ENCODE measurements at places on chromosomes 7 and 10.

DNA sequence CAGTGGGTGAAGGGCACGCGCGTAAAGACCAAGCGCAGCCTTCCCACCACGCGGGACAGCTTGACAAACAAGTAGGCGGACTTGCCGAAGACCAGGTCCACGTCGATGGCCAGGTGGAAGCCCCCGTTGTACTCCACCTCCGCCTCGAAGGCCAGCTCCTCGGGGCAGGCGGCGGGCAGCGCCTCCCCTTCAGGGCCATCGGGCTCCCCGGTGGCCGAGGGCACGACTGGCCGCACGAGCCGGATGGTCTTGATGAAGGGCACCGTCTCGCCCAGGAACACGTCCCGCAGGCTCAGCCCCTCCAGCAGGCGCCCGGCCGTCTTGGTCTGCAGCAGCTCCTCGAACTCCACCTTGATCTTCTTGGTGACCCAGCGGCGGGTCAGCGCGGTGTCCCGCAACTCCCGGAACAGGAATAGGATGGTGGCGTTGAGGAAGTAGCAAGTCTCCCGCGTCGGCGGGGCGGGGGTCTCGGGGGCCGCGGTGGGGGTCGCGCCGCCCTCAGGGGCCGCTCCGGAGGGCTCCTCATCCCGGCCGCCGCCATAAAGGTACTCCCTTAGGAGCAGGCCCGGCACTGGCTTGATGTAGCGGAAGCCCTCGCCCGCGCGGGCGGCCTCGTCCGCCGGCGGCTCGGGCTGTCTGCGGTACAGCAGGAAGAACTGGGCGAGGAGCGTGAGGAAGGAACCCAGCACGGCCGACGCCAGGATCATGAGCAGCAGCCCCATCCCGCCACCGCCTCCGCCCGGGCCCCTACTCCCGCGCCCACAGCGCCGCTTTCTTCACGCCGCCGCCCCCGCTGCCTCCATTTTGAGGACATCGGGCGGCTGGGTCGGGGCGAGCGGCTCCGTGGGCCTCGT is 507 bp downstream of the PDZD8 start:
- no peak for DNase-seq

DNA sequence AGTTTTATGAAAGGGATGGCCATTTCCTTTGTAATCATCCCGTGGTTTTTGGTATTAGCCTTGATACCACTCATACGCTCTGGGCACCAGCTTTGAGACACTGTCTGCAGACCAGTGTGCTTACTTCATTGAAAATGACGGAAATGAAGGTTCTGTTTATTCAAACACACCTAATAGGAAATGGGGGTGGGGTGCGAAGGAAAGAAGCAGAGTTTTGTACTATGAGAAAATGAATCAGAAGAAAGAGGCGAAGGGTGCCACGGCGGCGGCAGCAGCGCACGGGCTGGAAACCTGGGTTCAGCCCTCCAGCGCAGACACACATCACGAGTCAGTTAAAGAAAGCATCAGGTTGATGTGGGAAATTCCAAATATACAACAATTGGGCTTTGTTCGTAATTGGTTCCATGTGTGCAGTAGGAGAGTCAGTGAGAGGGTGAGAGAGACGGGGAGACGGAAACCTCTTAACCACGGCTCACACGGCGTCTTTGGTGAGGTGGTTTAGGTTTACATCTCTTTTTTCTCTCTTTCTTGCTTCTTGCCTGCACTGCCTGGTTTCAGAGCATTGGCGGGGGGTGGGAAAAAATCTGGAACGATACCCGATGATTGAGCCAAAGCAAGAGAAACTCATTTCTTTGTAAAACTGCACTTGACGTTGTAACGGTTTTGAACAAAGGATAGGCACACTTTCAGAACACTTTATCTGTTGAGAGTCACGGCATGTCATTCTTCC is 321.2 kb downstream of the FRMD4A start:
- peak; percentile 33 for DNase-seq

DNA sequence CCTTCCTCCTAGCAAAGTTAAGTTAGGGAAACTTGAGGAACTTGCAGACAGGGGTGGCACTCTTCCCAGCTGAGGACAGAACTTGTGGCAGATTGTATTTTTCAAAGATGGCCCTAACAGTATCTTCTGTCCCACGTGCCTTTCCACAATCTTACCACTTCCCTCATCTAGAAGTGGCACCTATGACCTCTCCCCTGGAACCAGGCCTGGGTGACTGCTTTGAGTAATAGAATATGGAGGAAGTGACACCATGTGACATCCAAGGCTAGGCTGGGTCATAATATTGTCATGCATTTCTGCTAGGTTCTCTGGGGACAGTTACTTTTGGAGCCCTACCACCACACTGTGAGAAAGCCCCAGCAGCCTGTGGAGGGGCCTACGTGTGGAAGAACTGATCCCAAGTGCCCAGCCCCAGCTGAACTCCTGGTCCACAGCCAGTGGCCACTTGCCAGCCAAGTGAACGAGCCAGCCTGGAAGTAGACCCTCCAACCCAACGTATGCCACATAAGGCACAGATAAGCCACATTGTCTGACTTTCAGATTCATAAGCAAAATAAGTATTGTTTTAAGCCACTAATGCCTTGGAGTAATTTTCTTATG is 193.7 kb downstream of the PTPN20 start:
- DNase-seq: no peak

DNA sequence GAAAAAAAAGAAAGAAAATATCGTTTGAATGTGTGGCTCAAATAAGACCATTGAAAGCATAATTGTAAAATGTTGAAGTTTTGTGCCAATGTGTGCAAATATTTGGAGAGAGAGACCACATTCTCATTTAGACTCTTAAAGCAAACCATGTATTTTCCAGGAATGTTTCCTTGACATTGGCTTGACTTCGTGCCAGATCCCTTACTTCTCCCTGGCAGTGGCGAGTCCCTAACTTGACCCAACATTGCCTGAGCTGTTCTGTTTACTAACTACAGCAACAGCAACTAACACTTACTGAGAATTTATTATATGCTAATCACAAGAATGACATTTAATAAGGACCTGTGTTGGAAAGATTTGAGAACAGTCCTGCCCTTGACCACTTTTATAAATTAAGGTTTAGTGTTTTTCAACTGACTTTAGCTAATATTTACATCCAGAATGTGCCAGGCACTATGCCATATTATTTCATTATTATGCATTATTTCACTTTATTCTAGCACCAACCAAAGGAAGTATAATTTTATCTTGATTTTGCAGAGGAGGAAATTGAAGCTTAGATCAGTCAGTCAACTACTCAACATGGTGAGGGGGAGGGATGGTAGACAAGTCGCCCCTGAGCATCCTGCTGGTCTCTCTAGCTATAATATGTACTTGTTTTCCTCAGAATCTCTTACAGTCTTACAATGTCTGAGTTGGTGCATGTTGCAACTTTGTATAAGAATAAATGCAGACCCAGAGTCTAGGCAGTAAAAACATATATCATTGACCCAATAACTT is 29.7 kb downstream of the ZNF467 start:
- DNase-seq: no peak

DNA sequence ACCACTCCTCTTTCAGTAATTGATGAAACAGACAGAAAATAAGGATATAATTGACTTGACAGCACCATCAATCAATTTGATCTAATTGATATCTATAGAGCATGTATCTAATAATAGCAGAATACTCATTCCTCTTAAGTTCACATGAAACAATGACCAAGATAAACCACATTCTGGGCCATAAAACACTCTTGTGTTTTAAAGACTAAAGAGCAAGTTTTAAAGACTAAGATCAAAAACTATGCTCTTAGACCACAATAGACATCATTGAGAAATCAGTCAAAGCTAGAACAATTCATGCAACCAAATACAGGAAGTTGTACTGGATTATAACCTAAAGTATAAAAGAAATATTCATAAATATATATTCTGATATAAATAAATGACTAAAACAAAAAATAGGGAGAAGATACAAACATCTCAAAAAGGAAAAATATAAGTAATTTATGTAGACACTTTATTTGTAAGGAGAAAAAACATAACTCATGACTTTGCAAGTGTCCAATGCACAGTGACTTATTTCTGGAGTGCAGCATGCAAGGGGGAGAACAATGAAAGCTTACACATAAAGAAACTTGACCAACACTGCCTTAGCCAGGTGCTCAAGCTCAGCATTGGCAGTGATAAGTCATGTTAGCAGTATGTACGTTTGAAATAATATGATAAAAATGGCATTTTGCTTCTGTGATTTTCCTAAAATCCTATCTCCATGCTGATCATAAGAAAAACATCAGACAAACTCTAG is 312.7 kb upstream of the IGFBP3 start:
- DNase-seq: no peak

DNA sequence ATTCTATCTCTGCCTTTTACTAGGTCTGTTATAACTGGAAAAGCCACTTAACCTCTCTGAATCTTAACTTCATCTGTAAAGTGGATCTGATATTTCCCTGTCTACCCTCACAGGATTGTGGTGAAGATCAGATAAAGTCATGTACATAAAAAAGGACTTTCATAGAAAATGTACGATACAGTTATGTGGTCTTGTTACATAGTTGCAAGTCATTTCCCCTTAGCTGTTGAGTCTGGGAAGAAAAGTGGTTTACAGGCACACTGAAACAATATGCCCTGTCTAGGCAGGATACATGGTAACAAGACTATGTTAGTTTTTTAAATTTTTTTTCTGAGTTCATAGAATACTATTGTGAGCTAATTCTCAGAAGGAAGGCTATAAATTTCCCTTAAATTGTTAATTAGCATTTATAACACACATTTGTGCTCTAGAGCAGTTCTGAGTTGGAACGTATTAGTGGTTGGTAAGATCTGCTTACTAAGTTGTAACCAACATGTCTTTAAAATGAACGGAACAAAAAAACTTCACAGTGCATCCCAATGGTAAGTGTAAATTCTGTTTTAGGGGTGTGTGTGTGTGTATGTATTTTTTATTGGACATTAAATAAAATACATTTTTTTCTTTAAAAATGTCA is 7.1 kb upstream of the GSTO1 start:
- DNase-seq: no peak

DNA sequence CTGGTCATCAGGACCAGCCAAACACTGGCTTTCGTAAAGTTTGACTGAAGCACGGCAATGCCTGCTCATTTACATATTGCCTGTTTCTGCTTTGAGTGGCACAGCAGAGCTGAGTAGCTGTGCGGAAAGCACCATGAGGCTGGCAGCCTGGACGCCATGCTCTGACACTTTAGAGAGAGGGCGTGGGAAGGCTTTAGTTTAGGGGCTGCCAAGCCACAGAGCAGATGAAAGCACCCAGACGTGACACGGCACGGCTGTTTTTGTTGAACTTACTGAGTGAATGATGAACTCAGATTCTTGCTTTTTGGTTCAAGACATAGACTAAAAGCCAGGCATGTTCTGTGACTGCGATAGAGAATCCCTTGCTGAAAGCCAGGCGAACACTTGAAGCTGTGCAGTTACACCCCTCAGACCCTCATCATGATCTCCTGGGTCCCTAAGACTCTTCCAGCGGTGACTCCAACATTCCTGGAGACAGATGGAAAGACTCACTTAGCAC is 182.1 kb downstream of the ZMYND11 start:
- DNase-seq: no peak
